Uterine smooth muscle cell (primary cell): ENCODE measurements at places on chromosomes 5 and 9. TPM values are rescaled to one million over a fixed set of nuclear protein-coding genes. Genes with fewer than 3 reads are reported as not detected.

SLC36A2 gene
- not detected in 2 replicates for total RNA-seq

JAKMIP2 gene
- 9.5 and 10.8 TPM in 2 replicates for total RNA-seq

PNPLA7 gene
- total RNA-seq: 0.55 and 1.00 TPM in 2 replicates

DAB2IP gene
- 7.5 and 14.4 TPM in 2 replicates for total RNA-seq

LIX1 gene
- total RNA-seq: not detected in 2 replicates

EIF4EBP3 gene
- total RNA-seq: 0.77 and 1.1 TPM in 2 replicates
